Activated naive CD4-positive, alpha-beta T cell treated with anti-CD3 and anti-CD28 coated beads, Interleukin-2, amount 50 U/mL, for 72 hours (primary cell): ENCODE measurements at places on chromosomes 12 and 14.

DNA sequence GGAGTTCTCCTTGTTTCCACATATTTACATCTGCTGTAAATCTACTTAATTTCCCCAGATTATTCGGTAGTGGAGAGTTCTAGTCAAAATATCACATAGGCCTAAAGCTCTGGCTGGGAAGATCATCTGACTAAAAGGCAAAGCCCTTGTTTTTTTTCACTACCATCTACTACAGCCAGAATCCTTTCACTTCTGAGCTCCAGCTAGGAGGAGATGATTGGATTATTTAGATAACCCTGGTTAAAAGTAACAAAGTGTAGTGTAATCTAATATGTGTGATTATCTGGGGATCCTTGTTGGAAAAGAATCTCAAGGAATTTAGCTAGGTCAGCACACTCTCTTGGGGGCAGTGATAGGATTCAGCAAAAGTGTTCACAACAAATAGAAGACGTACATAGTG, 125.4 kb downstream of the DYRK2 start:
- no peak for DNase-seq

GRCh38 chr14:24398293-24398652, 530 bp upstream of the NYNRIN start:
- DNase-seq = no peak

DNA sequence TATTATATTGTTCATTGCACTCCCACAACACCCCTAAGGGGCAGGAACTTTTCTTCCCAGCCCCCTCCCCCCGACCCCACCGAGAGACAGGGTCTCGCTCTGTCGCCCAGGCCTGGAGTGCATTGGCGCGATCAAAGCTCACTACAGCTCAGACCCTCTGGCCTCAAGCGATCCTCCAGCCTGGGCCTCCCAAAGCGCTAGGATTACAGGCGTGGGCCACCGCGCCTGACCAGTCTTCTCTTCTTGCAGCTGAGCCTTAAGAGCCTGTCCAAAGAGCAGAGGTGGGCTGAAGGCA, 310 bp upstream of the UNG start:
- no peak for DNase-seq

GRCh38 chr12:103657331-103657730, 70.3 kb downstream of the STAB2 start:
- DNase-seq = no peak

DNA sequence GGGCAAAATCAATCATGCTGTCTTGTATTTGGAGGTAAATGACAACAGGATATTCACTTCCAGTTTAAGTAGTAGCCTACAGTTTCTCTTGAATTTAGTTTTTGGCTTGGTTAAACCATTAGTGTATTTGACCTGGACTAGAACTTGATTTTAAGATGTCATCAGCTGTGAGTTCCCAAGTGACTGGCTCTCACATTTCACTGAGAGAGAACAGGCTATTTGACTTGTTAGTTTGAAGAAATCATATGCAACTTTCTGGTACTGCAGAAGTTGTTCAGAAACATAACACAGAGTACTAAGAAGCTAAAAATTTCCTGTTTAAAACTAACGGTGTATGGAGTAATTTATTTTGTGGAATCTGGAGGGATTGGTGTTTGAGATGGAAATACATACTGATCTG, 22.3 kb downstream of the MNAT1 start:
- no peak for DNase-seq

DNA sequence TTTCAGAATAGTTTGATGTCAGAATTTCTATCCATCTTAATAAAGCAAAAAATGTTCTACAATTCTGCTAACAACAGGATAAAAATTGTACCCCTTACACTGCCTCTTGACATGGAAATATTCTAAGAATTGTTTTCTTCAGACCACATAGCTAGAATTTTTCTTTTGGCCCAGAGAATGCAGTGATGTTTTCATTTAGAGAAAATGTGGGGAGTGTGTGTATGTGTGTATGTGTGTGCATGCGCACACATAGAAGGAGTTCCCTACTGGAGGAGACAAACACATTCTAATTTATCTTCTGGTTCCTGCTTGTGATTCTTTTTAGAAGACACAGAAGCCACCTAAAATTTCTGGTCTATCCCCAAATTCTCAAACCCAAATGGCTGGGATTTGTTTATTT, 1145.7 kb downstream of the VRK1 start:
- DNase-seq = no peak

DNA sequence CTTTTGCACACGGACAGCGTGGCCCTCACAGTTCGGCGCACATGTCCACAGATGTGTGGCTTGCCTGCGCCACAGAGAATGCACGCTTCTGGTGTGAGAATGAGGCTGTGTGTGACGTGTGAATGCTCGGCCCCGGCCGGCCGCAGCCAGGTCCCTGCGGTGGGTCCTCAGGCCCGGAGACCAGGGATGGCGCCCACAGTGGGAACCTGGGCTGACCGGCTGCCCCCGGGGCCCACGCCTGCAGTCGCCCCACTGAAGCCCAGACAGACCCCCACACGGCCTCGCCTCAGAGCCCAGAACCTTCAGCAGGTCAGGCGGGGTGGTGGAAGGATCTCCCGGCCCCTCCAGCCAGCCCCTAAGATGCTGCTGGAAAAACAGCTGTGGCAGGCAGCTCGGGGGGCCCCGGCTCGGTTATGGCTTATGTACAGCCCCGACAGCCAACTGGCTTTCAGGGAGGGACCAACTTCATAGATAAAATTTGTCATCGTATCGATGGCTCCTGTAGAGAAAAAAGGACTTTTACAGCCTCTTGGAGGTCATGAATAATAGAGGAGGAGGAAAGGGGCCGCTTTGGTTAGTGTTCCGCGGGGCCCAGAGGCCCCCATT, 4.5 kb upstream of the C14orf180 start:
- no peak for DNase-seq

- DNase-seq = no peak
Measured at GRCh38 chr12:69898236-69898635, 73.2 kb downstream of the MYRFL start.

GRCh38 chr12:81570234-81570633, 188.9 kb downstream of the PPFIA2 start:
- DNase-seq = no peak

DNA sequence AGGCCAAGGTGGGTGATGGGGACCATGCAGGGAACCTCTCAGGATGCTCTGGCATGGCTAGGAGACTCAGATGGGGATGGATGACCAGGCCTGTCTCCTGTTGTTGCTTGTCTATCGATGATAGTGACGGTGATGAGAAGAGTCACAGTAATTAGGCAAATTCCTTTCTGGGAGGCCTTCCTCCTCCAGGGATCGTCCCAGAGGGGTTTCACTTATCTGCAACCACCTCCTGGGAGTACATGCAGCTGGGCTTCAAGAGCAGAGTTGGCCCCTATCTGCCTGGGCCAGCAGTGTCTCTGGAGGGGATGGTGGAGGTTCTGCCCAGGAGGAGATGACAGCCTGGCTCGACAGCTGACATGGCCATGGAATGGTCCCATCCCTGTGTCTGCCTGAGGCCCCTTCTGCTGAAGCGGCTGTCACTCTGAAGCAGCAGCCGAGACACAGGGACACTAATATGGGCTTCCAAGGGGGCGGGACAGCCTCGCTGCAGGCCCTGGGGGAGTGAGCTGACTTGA, 27.5 kb upstream of the OAS1 start:
- DNase-seq = no peak
